ENCODE measurements at places on chromosomes 2 and 18.

DNA sequence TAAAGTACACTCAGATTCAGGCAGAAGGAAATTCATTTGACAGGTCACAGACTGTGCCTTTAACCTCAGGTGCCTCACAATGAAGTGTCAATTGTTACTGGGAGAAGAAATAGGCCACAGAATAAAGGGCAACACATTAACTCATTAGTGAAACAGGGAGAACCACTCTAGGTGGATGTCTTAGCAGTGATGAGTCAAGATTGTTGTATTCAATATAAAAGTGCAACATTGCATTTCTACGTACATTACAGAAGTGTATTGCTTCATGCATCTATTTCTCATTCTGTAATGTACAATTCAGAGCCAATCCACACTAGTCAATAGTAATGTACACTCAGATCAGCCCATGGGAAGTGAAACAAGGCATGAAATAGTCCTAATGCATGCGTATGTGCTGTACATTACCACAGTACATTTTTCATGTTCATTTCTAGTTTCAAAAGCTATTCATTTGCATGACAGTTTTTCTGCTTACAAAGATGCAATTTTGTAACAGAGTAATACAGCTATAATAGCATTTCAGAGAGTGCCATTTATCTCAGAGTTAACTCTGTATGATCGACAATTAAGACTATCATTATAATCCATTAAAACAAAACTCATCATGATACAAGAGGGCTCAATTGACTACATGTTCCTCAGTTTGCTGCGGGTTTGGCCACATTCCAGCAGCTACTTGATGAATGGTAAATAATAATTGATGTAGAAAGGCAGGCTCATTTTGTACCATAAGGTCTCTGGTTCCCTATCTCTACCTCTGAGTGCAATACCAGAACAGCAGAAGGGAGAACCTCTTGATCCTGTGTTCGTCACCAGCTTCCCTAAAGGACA is 12.2 kb upstream of the ARL5A start:
- DNase-seq: no peak

DNA sequence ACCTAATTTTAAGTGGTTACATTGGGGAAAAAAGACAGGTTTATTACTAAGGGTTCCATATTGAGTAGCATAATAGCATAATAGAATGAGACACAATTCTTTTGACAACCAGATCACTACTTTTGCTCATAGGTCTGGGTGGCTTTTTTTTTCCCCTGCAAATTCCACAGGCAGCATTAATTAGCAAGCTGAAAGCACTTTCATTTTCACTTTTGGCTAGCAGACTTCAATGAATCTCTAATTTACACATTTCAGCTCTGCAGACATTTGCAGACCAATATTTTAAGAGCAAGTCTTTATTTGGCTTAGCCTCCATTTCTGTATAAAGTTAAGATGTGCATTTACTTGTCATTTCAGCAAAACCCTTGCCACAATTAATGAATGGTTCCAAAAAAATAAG is 185.5 kb downstream of the NOL4 start:
- DNase-seq: no peak

GRCh38 chr2:191691016-191691735 is 13.2 kb downstream of the NABP1 start:
- no peak for DNase-seq

- no peak for DNase-seq
Observed at GRCh38 chr2:172430678-172431077, 3.3 kb downstream of the ITGA6 start.

DNA sequence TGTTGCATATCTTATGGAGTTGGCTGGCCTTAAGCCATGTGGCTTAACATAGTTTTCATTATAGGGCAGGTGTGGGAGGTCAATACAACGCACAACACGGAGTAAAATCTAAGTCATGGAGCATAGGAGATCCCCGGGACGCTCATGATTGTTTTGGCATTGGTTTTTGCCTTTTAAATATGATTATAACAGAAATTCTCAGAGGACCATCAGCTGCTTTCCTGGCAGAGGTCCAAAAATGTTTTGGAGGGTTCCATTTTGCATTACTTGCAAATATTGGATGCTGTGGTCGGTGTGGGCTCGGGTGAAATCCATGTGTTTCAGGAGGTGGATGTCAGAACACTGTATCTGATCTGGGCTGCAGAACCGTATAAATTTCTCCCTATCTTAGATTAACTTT is 3.4 kb downstream of the NCOA1 start:
- DNase-seq: no peak

DNA sequence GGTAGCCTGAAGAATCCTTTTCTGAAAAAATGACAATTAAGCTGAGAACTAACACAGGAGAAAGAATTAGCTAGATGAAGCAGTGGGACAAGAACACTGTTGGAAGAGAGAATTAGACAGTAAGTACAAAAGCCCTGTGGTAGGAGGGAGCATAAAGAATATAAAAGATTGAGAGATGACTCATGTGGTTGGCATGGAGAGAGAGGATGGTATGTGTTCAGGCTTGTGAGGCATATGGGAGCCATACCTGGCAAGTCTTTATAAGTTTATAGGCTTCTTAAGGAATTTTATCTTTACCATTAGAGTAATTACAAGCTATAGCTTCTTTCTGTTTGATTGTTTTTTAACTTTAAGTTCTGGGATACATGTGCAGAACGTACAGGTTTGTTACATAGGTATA is 325.0 kb downstream of the ARL6IP6 start:
- DNase-seq: no peak

- DNase-seq: no peak
Observed at GRCh38 chr2:217086038-217086522, 226.2 kb upstream of the TNP1 start.

DNA sequence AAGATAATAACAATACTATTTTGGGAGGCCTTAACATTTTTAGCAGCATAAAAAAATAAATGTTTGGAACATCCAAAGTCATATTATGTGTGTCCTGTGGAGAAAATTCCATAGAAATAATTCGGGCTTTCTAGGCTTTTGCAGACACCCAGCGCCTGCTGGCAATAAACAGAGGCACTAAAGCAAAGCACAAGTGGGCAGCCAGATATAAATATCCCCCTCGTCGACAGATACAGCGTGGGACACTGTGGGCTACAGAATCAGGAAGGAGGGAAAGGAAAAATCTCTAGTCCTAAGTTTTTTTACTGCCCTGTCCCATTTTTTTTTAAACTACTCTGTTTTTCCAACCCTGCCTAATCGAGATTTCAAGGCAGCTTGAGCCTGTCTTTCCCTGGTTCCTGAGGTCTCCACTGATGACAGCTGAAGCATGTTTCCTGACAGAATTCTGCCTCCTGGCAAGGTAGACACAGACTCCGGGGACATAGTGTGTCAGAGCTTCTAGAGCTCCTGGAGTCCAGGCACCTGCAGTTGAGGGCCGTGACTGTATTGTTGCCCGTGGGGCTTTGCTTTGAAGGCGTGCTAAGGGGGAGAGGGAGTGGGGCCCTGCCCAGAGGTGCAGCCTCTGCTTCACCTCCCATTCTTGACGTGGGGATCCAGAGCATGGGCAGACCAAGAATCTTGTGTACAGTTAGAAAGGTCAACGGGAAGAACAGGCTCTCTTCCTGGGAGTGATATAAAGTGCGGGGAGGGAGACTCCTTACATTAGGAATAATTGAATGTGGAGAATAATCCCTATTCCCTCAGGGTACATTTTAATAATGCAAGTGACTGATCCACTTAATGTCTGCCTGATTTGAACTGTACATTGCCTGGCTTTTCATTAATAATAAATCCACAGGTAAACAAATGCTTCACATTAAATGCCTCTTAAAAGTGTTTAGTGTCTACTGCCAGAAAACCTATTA is 232.3 kb downstream of the DCC start:
- no peak for DNase-seq

DNA sequence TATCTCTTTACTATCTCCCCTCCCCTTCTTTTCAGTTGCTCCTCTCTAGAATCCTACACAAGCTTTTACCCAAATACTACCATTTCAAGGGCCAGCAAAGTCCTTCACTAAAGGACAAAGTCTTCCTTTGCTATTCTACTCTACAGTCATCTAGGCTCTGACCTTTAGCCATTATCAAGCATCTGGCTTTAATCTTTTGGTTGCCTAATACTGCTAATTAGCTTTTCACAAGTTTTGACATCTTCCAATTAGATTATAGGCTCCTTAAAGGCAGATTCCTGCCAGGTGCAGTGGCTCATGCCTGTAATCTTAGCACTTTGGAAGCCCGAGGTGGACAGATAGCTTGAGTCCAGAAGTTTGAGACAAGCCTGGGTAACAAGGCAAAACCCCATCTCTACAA is 194.4 kb downstream of the SH3BP4 start:
- DNase-seq: no peak

GRCh38 chr18:75391279-75392225 is 36.0 kb downstream of the SMIM21 start:
- no peak for DNase-seq

DNA sequence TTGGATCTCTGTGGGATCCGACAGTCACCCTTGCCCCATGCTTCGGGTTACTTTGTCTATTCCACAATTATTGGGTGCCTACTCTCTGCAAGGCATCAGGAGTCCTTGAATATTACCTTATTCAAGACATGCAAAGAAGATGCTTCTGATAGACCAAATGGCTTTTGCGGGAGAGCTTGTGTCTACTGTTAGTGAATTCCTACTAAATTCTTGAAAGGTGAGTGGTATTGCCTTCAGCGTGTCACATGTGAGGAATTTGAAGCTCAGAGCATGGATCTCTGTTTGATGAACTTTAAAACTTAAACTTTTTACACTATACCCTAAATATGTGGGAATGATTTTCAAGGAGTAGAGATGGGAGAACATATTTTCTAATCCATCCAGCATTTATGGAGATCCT is 184.4 kb downstream of the LTBP1 start:
- no peak for DNase-seq

- no peak for DNase-seq
Observed at GRCh38 chr2:231714639-231715498, 6.5 kb downstream of the PTMA start.

- no peak for DNase-seq
Observed at GRCh38 chr2:60540074-60540473, 13.4 kb downstream of the BCL11A start.

DNA sequence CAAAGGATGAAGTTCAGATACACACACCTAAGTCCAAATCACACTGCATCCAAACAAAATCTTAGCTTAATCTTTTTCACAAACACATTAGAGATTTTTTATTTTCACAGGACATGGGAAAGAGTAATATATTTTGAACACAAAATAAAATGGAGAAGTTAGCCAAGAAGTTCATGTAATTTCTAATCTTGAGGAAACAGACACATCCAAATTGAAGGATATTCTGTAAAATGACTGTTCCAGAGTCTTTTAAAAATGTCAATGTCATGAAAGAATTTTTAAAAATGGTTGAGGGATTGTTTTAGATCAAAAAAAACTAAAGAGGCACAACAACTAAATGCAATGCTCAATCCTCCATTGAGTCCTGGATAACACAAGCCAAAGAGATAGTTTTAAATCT is 12.4 kb upstream of the RAPGEF4 start:
- no peak for DNase-seq

- no peak for DNase-seq
Observed at GRCh38 chr2:98550165-98550564, 58.1 kb downstream of the COA5 start.

GRCh38 chr18:48634491-48634890 is 95.7 kb downstream of the CTIF start:
- no peak for DNase-seq

DNA sequence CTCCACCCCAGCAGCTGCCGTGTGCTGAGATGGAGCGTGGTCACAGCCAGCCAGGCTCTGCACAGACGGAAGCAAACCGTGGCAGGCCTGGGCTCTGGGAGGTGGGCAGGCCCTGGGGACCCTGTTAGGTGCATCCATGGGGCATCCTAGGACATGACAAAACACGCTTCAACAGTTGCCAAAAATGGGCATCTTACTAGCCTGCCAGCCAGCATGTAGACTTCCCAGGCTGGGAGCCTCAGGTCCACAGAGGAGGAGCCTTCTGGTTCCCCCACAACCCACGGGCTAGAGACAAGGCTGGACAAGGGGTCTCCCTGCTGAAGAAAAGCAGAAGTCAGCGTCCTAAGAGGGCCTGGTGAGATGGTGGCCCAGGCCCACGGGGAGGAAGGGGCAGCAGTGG is 139.5 kb downstream of the HDAC4 start:
- DNase-seq: no peak

DNA sequence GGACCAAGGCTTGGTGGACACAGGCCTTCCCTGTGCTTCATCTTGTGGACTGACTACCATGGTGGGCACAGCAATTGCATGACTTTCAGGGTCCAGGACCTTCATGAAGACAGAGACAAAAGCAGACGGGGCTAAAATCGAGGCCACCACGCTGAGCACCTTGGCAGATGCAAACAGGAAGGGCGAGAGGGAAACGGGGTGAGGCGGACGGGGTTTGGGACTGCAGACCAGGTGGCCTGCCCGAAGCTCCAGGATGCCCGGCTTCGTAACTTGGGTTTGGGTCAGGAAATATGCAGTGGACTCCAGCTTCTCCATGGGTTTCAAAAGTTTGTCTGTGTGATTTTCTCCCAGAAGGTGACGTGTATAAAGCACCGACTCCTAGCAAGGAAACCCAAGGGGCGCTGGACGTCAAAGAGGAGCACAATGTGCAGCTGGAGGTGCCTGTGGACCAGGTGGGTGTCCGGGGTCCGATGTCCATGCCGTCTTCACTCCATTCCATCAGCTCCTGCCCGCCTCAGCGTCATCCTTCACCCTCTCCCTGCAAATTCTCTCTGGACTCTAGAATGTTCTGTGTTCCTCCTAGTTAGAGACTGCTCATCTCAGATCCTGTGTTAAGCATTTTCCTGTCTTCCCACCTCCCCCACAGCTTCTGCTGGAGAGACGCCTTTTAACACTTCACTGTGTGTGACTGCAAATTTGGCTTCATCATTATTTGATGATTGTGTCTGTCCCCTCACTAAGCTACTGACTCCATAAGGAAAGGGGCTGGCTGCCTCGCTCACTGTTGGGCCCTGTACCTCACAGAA is 65.8 kb downstream of the DCDC2C start:
- no peak for DNase-seq

- no peak for DNase-seq
Observed at GRCh38 chr2:62576276-62576939, 70.4 kb upstream of the TMEM17 start.

- DNase-seq: no peak
Observed at GRCh38 chr2:200585730-200586643, at the start of gene AOX1. Gene AOX1, plus strand, starts transcription at chr2:200586014. Its CDS starts 95 bp downstream, at chr2:200586109.

- DNase-seq: no peak
Observed at GRCh38 chr2:217658806-217659205, 344.0 kb downstream of the TNS1 start.

DNA sequence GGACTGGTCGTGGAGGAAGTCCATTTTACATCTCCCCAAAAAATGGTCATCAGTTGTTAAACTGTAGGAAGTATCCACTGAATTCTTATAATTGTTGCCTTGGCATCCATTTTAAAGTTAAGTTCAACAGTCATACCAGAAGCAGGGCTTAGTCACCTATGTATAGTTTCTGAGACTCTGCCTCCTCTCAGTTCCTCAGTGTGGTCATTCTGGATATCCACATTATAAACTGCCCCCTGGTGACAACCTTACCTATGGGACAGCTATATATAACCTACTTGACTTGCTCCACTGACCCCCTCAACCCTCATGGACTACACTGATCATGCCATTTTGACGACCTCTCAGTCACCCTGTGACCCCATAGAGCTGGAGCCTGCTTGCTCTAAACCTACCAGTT is 617.0 kb downstream of the LRP1B start:
- DNase-seq: no peak

Measured in stimulated activated CD4-positive, alpha-beta T cell treated with anti-CD3 and anti-CD28 coated beads, Interleukin-1b, Interleukin-23, amount 100 ng/mL, for 1 hour (primary cell).